Brain (organoid and tissue), 16 donors: ENCODE measurements at places on chromosomes 3 and 15. TPM values are rescaled to one million over a fixed set of nuclear protein-coding genes. Genes with fewer than 3 reads are reported as not detected.

The IQSEC1 gene
- 34.7 TPM for polyA plus RNA-seq

The PSTPIP1 gene
- polyA plus RNA-seq: 2.4 TPM

The SLC25A36 gene
- 18.2 TPM for polyA plus RNA-seq

The ITGA11 gene
- 1.2 TPM for polyA plus RNA-seq

The SLC24A5 gene
- not detected for polyA plus RNA-seq

The THRB gene
- polyA plus RNA-seq: 3.8 TPM

The GPR160 gene
- polyA plus RNA-seq: 0.68 TPM

The MORC1 gene
- polyA plus RNA-seq: not detected

The GALNT15 gene
- 23.6 TPM for polyA plus RNA-seq

The FBXO40 gene
- polyA plus RNA-seq: 0.17 TPM

The LDHAL6B gene
- polyA plus RNA-seq: not detected

The NTRK3 gene
- polyA plus RNA-seq: 12.5 TPM

The LMOD3 gene
- polyA plus RNA-seq: 0.15 TPM

The ZIC4 gene
- polyA plus RNA-seq: 0.49 TPM

The GASK1A gene
- 1.9 TPM for polyA plus RNA-seq

The DUOX1 gene
- 1.3 TPM for polyA plus RNA-seq

The LTK gene
- 2.4 TPM for polyA plus RNA-seq

The FAM227B gene
- polyA plus RNA-seq: 4.9 TPM

The RBPMS2 gene
- 4.5 TPM for polyA plus RNA-seq

The CHMP2B gene
- 22.9 TPM for polyA plus RNA-seq

The PRR23C gene
- not detected for polyA plus RNA-seq

The ST3GAL6 gene
- 1.7 TPM for polyA plus RNA-seq

The RTP4 gene
- 2.0 TPM for polyA plus RNA-seq

The SENP7 gene
- 4.0 TPM for polyA plus RNA-seq

The GCSAM gene
- polyA plus RNA-seq: not detected

The RASGRF1 gene
- polyA plus RNA-seq: 9.4 TPM

The BCHE gene
- polyA plus RNA-seq: 2.7 TPM

The DUOXA2 gene
- not detected for polyA plus RNA-seq

The HHLA2 gene
- not detected for polyA plus RNA-seq

The PLSCR4 gene
- 6.6 TPM for polyA plus RNA-seq

The GABRR3 gene
- polyA plus RNA-seq: not detected

The TNFSF10 gene
- 4.1 TPM for polyA plus RNA-seq

The PTH1R gene
- polyA plus RNA-seq: 10.9 TPM

The MESP1 gene
- 17.5 TPM for polyA plus RNA-seq

The GRAMD2A gene
- polyA plus RNA-seq: 3.0 TPM

The ETV5 gene
- polyA plus RNA-seq: 8.5 TPM

The CPEB1 gene
- polyA plus RNA-seq: 13.5 TPM

The CCR3 gene
- polyA plus RNA-seq: not detected

The CPA3 gene
- polyA plus RNA-seq: not detected

The BLM gene
- 3.8 TPM for polyA plus RNA-seq

The MFGE8 gene
- 66.4 TPM for polyA plus RNA-seq

The MUC13 gene
- polyA plus RNA-seq: not detected

The SV2B gene
- polyA plus RNA-seq: 61.6 TPM

The CSPG4 gene
- polyA plus RNA-seq: 11.3 TPM

The P2RY12 gene
- 3.1 TPM for polyA plus RNA-seq

The CEMIP gene
- 4.5 TPM for polyA plus RNA-seq

The PLCB2 gene
- polyA plus RNA-seq: 3.9 TPM

The ZIC1 gene
- 13.4 TPM for polyA plus RNA-seq

The XIRP1 gene
- not detected for polyA plus RNA-seq

The NPAP1 gene
- not detected for polyA plus RNA-seq

The GNAT1 gene
- 0.59 TPM for polyA plus RNA-seq

The ZNF774 gene
- 2.3 TPM for polyA plus RNA-seq

The CDHR4 gene
- not detected for polyA plus RNA-seq

The LSMEM2 gene
- 0.51 TPM for polyA plus RNA-seq

The NPHP3 gene
- 1.2 TPM for polyA plus RNA-seq

The PTX3 gene
- 0.81 TPM for polyA plus RNA-seq

The GOLGA6L4 gene
- polyA plus RNA-seq: not detected

The ZBED2 gene
- polyA plus RNA-seq: not detected

The NGLY1 gene
- polyA plus RNA-seq: 7.8 TPM
